ENCODE measurements at places on chromosomes 7 and 10.
A peak's percentile ranks its signal among the peaks of the same experiment; 100 is the strongest.

- no peak for DNase-seq
Measured at GRCh38 chr7:19336836-19337383, 191.7 kb upstream of the FERD3L start.

- DNase-seq, result no peak
Measured at GRCh38 chr7:55969391-55969790, 5.0 kb downstream of the NIPSNAP2 start.

DNA sequence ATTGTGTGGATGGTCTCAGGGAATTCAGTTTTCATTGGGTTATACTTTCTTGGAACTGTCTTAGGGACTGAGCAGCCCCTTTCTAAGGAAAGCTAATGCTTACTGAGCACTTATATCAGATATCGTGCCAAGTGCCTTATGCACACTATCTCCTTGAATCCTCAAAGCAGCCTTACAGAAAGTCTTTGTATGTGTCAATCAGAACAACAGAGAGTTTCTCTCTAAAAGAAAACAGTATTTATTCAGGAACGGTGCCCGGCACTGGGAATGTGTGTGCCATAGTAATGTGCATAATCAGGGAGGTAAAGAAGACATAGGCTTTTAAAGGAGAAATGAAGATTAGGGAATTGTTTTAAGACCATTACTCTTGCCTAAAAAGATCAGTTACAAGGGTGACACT, 17.3 kb downstream of the ANTXRL start:
- DNase-seq, result no peak

- no peak for DNase-seq
Measured at GRCh38 chr10:71001470-71001869, 113.1 kb upstream of the PCBD1 start.

- no peak for DNase-seq
Measured at GRCh38 chr7:69260023-69260422, 338.3 kb upstream of the AUTS2 start.

GRCh38 chr7:33671531-33672262, 233.6 kb upstream of the BMPER start:
- DNase-seq, result peak; percentile 67

- no peak for DNase-seq
Measured at GRCh38 chr10:5958077-5958476, 19.3 kb downstream of the IL15RA start.

DNA sequence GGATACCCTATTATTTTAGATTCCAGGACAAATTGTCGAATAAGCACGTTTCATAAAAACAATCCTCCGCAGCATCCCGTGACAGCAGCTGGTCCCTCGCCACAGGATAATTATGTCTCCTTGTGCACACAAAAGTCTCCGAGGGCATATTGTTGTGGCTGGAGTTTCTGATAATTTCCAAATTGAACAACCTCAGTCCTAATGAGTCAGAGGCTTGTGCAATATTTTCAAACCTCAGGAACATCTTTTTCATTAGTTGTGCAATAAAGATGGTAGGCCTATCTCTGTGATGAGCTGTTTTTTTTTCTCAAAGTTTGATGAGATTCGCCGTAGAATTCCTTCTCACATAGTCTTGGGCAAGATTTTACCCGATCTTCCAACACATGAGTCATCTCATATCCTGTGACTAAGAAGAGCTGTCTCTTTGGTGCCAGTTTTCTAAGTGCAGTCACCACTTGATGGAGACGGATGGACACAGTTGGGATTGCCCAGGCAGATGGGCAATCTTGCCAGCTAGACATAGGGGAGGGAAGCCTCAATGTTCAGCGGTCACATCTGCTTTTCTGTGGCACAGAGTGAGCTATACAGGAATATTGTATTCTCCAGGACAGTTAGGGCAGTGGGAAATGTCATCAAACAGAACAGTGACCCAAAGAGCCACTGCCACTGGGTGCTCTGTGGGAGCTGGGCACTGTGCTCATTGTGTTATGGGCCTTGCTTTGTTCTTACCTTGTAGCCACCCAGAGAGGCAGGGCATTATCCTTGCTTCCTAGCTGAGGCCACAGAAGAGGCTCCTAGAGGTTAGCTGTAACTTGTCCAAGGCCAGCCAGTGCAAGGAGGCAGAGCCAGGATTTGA, 7.8 kb downstream of the HTRA1 start:
- no peak for DNase-seq

DNA sequence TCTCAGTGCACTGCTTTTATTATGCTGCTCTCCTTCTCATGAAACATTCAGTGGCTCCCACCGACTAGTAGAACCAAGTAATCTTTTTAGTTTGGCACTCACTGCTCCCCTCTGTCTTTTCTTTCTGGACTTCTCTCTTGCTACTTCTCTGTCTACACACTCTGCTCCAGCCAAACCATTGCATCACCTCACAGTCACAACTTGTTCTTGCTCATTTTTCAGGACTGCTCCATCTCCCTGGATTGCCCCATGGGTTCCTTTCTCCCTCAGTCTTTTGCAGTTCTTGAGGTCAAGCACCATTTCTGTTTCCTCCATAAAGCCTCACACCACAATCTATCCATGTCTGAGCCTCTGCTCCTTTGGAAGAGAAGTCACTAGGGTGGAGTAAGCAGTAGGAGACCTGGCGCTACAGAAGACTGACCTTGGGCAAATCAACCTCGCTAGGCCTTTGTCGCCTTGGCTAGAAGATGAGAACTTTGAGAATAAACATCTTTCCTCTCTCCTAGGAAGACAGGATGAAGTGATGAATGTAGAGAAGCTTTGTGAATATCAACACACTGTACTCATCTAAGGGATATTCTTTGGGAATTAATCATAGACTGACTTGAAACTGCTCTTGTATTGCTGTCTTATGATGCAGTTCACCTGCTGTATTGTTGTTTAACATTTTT, 186.2 kb downstream of the LRMDA start:
- no peak for DNase-seq

DNA sequence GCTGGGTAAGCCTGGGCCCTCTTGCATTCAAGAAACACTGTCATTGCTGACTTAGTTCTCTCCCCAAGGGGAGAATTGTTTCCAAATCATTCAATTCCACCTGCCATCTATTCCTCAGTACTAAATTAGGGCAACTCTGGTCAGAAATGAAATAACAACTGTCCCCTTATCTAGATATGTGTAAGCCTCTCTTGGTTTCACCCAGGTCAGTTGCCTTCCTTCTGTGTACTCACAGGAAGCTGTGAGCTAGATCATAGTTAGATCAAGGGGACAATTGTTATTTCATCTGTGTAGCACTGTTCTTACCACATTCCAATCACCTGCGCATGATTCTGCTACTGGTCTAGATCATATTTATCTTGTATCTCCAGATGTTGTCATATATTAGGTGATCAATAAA, 483.0 kb upstream of the SORCS1 start:
- DNase-seq, result no peak

- no peak for DNase-seq
Measured at GRCh38 chr7:111292026-111292470, 201.1 kb downstream of the LRRN3 start.

- no peak for DNase-seq
Measured at GRCh38 chr10:117345143-117345542, 30.1 kb downstream of the PDZD8 start.

DNA sequence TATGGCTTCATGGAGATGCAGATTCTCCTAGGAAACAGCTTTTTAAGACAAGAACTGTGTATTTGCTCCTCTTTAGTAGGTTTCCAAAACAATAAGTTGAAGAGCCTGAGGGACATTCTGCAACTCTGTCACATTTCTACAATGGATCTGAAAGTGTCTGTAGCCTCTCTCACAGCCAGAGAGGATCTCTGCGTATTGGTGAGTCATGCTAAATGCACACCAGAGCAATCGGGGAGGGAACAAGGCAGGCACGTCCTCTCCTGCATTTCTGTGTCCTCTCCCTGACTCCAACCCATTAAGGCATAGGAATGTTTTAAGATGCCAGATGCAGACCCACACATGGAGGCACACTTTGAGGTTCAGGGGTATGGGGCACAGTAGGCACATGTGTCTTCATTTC, 1126.4 kb upstream of the GHITM start:
- DNase-seq, result no peak

- no peak for DNase-seq
Measured at GRCh38 chr7:88111954-88112471, 107.8 kb downstream of the SRI start.
